A673 (cell line): ENCODE measurements at places on chromosomes 16 and 17.

GRCh38 chr16:75062135-75062975 lies 54.2 kb downstream of the LDHD start:
- DNase-seq: no peak

DNA sequence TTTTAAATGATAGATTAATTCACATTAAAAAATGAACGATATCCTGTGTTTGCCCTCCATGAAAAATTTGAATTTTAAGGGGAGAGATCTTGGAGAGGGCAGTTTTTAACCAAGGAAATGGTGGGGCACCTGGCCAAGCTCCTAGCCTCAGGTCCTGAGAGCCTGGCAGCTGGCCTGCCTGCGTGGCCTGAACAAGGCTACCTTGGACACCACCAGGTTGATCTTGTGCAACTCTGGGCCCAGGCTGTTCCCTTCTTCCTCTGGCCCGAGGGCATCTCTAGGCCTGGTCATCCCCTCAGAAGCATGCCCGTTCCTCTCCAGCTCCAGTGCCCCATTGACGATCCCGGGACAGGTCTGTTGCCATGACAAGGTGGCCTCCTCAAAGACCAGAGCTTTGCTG lies 33.4 kb upstream of the LONP2 start:
- DNase-seq: no peak

DNA sequence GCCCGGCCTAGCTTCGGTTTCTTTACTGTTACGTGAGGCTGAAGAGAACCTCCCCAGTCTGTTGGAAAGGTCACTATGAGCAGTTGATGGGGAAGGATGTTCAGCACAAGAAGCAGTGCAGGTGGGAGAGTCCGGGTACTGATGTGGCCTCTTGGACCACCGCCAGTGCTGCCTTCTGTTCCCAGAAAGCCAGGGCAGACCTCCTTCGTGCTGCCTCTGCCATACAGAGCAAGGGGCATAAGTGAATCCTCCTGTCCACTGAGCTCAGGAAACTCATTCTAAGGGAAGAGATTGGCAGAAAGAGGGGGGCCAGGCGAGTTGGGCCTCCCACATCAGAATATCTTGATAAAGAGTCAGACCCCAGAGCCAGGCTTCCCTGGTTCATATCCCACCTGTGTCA lies 3.7 kb downstream of the PPP4C start:
- no peak for DNase-seq

- no peak for DNase-seq
Observed at GRCh38 chr17:63760771-63761539, 12.4 kb downstream of the CCDC47 start.

DNA sequence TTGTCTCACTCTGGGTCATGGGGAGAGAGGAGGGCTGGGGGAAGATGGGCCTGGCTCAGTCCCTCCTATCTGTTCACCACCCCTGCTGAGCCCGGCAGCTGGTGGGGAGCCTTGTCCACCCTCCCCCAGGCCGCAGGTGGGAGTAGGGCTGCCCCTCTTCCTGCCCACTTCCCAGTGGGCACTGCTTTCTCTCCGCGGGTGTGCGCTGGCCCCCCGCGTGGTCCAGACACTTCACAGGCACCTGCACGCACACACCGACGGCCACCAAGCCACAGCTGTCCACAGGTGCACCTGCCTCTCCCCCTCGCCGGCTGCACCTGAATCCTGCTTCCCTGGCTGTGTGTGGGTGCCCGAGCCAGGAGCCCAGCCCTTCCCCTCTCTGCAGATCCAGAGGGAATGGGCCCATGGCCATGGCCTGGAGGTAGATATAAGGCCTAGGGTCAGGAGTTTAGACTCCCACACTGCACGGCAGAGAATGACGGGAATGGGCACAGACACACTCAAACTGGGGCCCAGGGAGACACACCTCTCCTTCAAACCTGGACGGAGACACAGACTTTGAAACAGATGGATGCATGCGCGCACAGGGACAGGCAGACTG lies 2.0 kb downstream of the NHERF2 start:
- no peak for DNase-seq
